ENCODE measurements at places on chromosomes 7 and 10.

DNA sequence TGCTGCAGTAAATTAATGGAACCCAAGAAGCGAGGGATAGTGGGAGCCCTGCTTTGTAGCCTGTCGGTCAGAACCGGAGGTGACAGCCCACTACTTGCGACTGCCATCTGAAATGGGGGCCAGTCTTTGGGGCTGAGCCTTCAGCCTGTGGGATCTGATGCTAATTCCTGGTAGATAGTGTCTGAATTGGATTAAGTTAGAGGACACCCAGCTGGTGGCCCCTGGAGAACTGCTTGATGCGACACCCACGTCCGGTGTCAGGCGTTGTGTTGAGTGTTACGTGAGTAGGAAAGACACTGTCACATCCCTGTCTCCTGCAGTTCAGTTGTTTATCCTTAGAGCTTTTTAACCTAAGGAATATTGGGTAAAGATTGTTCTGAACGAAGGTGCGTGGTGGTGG lies 5.0 kb downstream of the EIF3B start:
- DNase-seq: no peak

GRCh38 chr7:102407910-102408309 lies 11.7 kb downstream of the PRKRIP1 start:
- no peak for DNase-seq

GRCh38 chr10:6065406-6065805 lies 3.2 kb upstream of the IL2RA start:
- DNase-seq: no peak

DNA sequence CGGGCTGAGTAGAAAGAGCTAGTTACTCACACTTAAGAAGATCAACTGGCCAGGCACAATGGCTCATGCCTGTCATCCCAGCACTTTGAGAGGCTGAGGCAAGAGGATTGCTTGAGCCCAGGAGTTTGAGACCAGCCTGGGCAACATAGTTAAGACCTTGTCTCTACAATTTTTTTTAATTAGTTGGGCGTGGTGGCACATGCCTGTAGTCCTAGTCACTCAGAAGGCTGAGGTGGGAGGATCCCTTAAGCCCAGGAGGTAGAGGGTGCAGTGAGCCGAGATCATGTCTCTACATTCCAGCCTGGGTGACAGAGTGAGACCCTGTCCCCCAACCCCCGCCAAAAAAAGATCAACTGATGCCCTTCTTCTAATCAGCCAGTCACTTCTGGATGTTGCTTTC lies 74.6 kb upstream of the ATP6V0A4 start:
- DNase-seq: no peak

- no peak for DNase-seq
These were observed 41.8 kb upstream of the GJD4 start for GRCh38 chr10:35563261-35563891.

GRCh38 chr10:17340144-17340829 lies 112.2 kb downstream of the VIM start:
- no peak for DNase-seq

GRCh38 chr10:118028619-118029018 lies 18.1 kb downstream of the RAB11FIP2 start:
- no peak for DNase-seq

DNA sequence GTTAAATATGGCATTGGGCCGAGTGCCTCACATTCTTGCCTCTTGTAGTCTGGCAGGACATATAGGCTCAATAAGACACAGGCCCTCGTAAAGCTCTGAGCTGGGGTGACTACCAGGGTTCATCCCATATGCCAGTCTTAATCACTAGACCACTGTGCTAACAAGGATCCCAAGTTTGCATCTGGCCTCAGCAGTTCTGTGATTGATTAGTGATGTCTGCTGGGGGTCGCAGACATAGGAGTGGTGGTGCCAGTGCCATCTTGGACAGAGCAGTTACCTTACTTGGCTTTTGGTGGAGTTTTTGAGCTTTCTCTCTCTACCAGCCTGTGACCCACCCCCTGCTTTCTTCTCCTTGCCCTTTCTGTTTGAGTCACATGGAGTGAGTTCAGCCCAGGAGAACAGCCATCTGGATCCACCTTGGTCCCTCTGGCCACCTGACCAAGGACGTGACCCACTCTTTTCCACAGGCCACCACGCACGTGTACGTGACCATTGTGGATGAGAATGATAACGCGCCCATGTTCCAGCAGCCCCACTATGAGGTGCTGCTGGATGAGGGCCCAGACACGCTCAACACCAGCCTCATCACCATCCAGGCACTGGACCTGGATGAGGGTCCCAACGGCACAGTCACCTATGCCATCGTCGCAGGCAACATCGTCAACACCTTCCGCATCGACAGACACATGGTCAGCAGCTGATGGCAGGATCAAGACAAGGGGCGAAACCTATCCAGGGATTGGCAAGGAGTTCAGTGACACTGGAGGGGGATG lies 4.1 kb upstream of the VSIR start:
- no peak for DNase-seq

DNA sequence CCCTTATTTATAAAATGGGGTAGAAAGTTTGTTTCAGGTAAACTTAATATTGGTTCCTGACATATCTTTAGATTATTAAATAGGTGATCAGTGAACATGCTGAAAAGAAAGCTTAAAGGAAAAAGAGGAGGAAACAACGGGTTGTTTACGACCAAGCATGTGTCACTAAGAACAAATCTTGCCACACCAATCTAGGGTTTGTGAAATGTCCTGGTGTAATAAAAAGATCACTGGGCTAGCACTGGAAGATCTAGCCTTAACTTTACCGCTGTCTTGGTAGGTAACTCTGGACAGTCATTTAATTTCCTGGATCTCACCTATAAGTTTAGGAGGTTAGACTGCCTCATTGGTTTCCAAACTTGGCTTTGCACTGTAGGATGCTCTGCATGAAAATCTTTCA lies 19.0 kb downstream of the VPS26A start:
- no peak for DNase-seq
